Activated CD4-positive, alpha-beta T cell treated with anti-CD3 and anti-CD28 coated beads for 36 hours (primary cell): ENCODE measurements at places on chromosomes 1 and 21.

GRCh38 chr1:62229932-62230331 lies 35.3 kb downstream of the L1TD1 start:
- no peak for DNase-seq

DNA sequence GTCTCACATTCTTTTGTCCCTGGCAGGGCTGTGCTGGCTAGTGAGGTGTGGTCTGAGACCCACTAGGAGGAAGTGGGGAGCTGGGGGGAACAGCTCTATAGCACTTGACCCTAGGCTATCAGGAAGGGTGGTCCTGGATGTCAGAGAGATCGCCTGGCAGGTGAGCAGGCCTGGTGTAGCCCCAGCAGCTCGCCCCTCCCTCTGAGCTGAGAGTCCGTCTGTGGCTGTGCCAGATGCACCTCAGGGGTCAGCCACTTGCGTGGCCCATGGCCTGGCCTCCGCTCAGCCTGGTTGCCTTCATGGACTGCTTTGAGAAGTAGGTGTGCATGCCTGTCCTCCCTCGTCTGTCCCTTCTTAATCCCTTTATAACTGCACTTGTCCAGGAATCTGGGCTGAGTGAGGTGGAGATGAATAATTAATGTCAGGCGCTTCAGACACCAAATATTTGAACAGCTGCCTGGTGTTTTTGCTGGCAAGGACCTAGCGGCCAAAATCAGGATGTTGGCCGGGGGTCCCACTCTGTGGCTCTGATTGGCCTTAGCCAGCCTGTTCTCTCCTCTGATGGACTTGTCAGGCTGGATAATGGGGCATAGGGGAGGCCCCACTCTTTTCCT lies 30.5 kb downstream of the TMEM53 start:
- DNase-seq = no peak

- DNase-seq = peak; percentile 78
Observed at GRCh38 chr1:244319283-244320132, 132.2 kb downstream of the ADSS2 start.

- no peak for DNase-seq
Observed at GRCh38 chr1:41874151-41874719, 44.5 kb downstream of the HIVEP3 start.

DNA sequence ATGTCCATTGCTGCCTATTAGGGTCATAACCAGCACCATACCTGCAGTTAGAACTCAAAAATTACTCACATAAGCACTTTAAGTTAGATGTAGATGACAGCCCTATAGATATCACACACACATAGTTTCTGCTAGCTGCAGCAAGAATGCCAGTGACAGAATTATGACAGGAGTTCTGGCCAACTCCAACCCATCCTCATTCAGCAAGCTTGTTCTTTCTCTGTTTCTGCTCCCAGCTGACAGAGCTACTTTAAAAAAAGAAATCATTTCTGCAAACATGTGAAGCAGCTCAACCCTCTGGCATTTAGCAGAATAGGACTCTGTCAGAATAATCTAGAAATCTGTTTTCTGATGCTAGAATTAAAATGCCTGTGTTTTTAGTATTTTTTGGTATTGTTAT lies 23.8 kb upstream of the OTUD7B start:
- no peak for DNase-seq

DNA sequence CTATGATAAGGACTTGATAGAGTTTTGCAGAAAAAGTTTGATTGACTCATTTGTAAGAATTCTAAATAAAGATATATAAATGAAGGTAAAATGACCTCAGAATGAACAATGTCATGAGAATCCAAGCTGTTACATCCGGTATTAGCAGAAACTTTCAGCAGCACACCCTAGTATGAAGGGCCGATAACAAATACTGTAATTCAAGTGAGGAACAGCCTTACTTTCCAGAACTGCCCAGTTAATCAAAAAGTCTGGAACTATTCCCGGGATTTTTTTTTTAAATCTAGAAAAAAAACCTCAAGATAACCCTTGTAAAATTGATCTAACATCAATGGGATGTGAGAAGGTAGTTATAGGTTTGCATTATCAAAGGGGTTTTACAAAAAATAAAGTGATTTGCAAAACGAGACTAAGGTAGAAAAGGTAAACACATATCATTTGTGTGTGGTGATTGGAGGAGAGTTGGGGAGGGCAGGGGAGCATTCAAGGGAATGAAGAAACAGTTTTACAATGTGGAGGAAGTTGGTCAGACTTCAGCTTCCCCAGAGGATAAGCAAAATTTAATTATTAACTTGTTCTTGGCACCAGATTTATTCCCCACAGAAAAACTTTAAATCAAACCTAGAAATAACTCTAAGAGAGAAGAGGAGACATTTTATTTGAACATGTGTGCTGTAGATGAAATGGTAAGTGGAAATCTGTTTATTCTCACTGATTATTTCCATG lies 75.9 kb upstream of the VCAM1 start:
- DNase-seq = no peak

DNA sequence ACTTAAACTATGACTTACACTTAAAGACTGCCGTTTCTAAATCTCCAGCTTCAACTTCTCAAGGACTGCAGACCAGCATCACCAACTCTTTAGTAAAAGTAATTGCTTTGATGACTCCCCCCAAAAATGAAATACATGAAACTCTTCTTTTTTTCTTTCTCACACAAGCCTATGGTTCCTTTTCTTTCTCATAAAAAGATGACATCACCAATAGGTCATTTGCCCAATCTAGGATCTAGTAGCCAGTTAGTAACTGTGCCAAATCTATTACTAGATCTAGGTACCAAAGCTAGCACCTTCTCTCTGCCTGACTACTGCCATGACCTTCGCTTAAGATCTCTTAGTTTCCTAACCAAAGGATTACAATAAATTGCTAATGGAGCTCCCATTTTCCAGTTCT lies 1266.0 kb upstream of the ADGRL4 start:
- no peak for DNase-seq

GRCh38 chr1:210239349-210240111 lies 6.9 kb downstream of the SERTAD4 start:
- DNase-seq = no peak

DNA sequence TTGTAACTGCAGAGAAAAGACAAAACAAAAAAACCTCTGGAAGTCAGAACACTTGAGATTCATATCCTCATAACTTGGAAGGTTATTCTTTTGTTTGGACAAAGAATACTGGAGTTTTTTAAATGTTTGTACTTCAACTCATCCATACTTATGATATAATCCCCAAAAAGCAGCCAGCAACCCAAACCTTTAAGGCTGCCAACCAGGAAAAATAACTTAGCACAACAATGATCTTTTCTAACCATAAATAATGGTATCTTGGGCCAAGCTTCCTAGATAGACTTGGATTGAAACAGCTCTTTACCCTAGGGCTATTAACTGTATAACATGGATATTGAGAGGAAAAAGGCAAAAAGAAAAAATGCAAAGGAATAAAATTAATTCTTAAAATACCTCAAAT lies 335.1 kb downstream of the LTN1 start:
- DNase-seq = no peak

GRCh38 chr1:10744654-10745238 lies 51.7 kb downstream of the CASZ1 start:
- DNase-seq = no peak

DNA sequence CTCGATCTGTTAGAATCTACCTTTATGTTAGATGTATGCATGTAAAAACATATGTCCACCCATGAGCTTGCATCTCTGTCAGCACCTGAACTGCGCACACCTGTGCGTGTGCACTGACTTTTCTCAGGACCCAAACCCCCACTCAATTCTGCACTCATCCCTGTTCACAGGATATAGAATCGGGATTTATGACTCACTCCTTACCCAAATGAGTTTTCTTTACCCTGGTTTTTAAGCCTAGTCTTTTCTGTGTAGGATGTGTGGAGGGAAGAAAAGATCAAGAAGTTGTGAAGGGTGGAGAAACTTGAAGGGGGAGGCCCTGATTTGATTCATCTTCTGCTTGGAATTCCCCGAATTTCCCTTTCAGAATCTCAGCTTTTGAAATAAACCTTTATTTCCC lies 2.4 kb downstream of the ACKR1 start:
- DNase-seq = no peak

GRCh38 chr1:43982808-43983207 lies 3.8 kb downstream of the B4GALT2 start:
- DNase-seq = no peak

DNA sequence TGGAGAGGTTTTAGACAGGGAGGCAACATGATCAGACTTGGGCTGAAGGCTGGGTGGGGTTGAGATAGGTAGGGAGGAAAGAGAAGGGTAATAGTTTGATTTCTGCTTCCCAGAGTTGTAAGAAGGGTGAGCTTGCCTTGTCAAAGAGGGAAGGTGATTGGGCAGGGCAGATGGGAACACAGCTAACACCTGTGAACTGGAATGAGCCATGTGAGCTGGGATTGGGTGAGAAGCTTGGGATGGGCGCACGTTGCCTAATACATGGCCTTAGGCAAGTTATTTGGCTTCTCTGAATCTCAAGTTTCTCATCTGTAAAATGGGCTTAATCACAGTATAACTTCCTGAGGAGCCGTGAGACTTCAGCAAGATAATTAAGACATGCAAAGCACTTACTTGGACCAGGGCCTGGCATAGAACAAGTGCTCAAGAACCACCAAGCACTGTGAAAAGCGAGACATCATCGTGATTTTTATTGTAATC lies 33.8 kb upstream of the ID3 start:
- DNase-seq = no peak

DNA sequence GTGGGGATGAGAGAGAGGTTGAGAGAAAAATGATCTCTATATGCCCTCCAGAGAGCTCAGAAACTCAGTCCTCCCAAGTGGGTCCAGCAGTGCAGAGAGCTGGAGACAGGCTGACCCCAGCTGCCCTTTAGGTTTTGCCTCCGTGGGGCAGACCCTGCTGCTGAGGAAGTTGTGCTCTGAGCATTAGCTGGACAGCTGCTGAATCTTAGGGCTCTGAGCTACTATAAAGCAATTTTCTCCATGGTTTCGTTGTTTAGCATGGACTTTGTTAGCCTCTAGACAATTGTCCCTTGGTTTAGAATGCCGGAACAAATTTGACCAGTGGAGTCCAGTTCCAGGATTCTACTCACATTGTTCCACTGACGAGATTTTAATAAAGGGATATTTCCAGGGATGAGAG lies 22.1 kb downstream of the BATF3 start:
- no peak for DNase-seq

DNA sequence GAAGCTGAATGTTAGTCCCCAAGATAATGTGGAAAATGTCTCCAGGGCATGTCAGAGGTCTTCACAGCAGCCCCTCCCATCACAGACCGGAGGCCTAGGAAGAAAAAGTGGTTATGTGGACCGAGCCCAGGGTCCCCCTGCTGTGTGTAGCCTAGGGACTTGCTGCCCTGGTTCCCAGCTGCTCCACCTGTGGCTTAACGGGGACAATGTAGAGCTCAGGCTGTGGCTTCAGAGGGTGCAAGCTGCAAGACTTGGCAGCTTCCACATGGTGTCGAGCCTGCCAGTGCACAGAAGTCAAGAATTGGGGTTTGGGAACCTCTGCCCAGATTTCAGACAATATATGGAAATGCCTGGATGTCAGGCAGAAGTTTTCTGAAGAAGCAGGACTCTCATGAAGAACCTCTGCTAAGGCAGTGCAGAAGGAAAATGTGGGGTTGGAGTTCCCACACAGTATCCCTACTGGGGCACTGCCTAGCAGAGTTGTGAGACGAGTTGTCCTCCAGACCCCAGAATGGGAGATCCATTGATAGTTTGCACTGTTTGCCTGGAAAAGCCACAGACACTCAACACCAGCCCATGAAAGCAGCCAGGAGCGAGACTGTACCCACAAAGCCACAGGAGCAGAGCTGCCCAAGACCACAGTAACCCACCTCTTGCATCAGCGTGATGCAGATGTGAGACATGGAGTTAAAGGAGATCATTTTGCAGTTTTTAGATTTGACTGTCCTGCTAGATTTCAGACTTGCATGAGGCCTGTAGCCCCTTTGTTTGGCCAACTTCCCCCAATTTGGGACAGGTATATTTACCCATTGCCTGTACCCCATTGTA lies 204.9 kb downstream of the MRPL39 start:
- DNase-seq = peak; percentile 39

- DNase-seq = no peak
Observed at GRCh38 chr1:172467446-172467845, 23.6 kb upstream of the PIGC start.

DNA sequence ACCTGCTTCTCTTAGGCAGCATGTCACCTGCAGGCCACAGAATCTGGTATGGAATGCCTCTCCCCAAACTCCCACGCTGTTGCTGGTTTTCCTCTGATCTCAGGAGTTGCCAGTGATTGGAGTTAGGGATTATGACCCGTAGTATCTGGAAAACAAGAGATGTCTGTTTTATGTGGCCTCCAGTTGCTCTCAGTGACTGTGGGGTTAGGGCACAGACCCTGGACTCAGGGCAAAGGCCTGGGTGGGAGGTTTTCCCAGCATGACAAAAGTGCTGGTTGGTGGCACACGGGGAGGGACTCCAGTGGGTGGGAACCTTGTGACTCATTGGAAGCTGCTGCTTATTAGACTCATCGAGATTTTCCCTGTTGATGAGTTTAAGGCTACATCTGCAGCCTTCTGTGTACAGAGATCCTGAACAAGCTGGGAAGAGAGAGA lies at the start of gene NR1I3:
NR1I3 (minus strand) TSS at position 165 of the 435 bp plus-strand sequence. CDS start 1,638 bp downstream, outside the sequence.
- no peak for DNase-seq

GRCh38 chr1:115465802-115466363 lies 127.8 kb upstream of the NGF start:
- no peak for DNase-seq

GRCh38 chr21:32756096-32756495 lies 15.5 kb downstream of the PAXBP1 start:
- no peak for DNase-seq

DNA sequence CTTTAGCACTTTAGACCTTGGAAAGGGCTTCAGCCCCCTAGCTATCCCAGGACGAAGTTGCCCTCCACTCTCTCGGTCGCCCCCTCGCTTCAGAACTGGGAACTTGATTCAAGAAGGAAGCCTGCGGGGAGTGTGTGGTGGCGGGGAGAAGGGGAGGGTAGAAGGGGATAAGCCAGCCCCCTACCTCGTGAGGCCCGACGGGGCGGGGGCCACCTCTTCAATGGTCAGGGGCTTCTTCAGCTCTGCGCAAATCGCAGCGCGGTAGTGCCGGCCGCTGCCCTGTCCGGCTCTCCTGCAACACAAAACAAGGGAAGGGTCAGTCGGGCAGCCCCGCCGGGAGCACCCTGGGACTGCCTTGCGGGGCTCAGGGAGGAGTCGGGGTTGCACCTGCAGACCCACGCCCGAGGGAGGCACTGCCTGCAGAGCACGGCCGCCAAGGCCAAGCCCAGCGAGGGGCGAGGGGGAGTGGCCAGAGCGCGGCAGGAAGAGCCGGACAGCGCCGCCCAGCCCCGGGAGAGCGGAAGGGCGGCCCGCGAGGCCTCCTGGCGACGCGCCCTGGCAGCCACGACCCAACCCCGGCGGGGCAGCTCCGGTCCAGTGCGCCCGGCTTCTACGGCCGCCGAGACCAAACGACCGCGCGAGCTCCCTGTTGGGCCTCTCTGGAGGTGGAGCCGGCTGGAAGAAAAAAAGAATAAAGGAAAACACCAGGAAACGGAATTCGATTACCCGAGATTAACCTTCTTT lies 56.2 kb upstream of the RASAL2 start:
- DNase-seq = peak; percentile 4
